Esophagus squamous epithelium (tissue), 5 donors: ENCODE measurements at places on chromosomes 12 and 14.

- DNase-seq = no peak
Observed at GRCh38 chr14:73462048-73462715, 3.8 kb upstream of the NUMB start.

GRCh38 chr12:789852-790563 is 37.6 kb downstream of the WNK1 start:
- no peak for DNase-seq

- no peak for DNase-seq
Observed at GRCh38 chr12:115070313-115070712, 386.3 kb upstream of the TBX3 start.

- DNase-seq = no peak
Observed at GRCh38 chr14:105894125-105894977, 368.0 kb downstream of the TMEM121 start.
